ENCODE measurements at places on chromosomes 1 and 21.

- no peak for DNase-seq
Observed at GRCh38 chr1:247442164-247442563, 15.7 kb downstream of the OR2B11 start.

- no peak for DNase-seq
Observed at GRCh38 chr1:223116950-223117349, 26.1 kb downstream of the TLR5 start.

DNA sequence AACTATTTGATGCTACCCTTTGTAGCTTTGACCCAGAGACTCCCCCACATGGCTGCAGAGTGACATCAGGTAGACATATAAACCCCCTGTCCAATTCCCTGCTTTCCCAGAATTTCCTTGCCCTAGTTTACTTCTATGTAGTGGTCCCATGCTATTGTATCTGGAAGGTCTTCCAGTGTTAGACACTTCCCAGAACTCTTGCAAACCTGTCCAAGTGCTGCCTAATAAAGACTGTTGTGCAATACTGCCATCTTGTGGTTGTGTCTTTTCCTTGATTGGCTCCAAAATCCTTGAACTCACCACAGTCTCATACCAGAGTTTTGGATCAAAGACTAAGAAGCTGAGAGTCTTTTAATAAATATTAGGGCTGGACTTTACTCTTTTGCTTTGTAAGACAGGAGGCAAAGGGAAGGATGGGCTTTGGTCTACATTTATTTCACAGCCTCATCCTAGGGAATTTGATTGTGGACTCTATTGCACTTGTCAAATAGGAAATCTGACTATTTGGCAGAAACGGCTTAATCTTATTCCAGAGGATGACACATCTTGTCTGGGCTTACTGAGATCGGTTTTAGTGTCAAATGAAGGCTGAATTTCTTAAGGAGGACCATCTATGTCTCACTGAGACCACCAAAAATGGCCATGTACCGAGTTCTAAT lies 169.9 kb downstream of the LRRC7 start:
- DNase-seq: peak; percentile 23

- no peak for DNase-seq
Observed at GRCh38 chr1:156117414-156118176, 3.1 kb downstream of the LMNA start.

GRCh38 chr1:153366261-153366660 lies 8.6 kb downstream of the S100A9 start:
- no peak for DNase-seq

DNA sequence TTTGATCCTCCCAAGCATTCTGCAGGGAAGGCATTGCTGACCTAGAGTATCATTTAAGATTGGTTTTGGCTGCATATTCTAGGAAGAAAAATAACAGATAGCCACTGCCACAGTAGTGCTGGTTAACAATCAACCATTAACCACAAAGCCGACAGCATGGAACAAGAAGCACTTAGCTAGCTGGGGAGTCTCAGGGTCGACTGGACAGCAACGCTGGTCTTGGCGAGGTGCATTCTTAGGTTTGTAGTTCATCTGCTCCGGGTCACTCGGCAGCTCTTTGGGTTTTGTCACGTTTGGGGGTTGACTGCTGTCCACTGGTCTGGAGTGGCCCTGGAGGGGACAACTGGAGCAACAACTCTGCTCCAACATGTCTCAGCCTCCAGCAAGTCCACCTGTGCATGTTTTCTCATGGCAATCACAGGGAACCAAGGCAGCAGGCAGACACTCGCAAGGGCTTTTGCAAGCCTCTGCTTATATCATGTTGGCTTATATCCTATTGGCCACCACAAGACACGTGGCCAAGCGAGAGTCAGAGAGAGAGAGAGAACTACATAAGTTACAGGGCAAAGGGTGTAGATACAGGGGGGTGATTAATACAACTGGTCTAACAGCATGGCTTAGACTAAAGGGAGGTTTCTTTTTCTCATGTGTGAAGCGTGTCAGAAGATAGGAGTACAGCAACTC lies 99.5 kb downstream of the LACTBL1 start:
- DNase-seq: no peak

DNA sequence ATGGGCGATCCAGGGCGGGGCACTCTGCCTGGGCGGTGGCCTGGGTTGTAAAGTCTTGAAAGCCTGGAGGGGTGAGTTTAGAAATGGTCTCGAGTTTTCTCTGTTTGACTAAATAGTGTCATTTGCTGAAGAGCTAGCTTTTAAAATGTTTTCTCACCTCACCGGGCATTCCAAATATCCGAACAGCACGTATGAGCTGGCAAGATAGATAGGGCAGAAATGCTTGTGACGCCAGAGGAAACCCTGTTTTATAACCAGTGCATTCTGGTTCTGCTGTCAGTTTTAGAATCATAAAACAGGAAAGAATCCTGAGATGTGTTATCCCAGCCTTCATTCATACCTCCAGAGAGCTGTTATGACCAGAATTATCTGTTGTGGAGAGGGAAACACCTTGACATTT lies 725 bp downstream of the RTCA start:
- DNase-seq: no peak

DNA sequence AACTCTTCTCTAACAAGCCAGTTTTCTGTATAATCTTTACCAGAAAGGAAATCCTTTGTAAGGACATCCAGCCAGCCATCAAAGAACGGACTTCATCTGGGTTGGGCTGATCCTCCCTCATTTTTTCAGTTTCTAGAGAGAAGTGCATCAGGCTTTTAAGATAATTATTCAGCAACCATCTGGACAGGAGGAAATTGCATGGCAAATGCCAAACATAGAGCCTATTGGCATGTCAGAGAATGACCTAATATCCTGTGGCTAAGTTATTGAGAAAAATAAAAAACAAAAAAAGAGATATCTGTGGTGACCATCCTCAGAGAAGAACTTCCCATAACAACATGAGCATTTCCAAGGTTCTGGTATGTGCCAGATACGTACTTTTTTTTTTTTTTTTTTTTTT lies 74.9 kb upstream of the BEND5 start:
- no peak for DNase-seq

DNA sequence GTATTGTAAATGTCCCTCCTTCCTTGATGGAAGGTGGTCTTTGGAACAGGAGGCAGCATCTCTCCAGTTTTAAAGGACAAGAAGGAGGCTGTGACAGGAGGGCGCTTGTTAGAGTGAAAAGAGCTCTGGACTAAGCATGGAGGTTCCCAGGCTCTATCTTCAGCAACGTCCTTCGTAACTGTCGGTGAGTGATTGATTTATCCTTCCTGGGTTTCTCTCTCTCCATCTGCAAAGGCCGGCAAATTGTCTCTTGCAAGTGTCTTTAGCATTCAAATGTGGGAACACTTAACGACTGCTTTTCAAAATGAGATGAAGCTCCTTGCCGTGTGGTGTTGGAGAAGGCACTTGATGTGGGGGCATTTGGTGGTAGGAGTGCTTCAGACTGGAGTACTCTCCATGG lies 15.2 kb downstream of the S100A11 start:
- no peak for DNase-seq

DNA sequence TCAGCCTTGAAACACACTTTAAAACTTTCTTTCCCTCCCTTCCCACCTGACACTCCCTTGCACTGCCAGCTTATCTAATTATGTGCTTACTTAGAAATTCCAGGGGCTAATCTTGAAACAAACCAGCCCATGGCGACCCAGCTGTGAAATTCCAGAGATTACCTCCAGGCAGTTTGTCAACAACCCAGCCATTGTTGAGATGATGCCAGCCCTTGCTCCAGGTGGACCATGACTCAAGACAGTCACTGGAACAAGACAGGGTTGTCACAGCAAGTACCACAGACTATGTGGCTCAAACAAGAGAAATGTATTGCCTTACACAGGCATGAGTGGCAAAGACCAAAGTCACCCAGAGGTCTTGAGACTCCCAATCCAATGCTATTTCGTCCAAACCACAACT lies 7.9 kb downstream of the FYB2 start:
- DNase-seq: no peak

DNA sequence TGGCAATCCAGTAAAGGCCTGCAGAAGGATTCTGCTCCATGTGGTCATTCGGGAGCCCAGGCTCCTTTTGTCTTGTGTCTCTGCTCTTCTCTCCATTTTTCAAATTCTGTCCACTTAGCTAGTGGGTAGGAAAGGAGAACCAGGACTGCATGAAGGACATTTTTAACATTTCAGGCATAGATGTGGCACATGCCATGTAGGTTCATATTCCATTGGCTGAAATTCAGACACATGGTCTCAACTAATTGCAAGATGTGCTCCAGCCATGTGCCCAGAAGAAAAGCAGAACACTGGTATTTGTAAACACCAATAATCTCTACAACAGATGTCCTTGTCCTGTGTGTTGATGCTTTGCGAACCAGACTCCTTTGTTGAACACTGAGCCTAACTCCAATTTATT lies 85.2 kb upstream of the WLS start:
- no peak for DNase-seq

DNA sequence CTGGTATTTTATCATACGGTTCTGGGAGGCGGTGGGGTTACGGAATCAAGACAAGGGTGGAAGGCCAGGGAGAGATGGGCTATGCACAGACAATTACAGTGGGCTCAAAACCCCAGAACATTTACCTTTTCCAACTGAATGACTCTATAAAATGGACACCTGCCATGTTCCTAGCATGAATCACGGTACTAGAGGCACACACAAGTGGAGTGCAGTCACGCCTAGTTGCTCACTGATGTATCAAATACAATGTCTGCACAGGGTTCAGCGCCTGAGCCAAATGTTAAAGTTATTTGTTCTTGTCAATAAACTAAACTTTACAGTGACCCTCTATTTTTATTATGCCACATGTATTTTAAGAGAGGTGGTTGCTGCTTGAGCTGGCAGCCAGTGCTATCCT lies 121.4 kb downstream of the ATG4C start:
- no peak for DNase-seq

DNA sequence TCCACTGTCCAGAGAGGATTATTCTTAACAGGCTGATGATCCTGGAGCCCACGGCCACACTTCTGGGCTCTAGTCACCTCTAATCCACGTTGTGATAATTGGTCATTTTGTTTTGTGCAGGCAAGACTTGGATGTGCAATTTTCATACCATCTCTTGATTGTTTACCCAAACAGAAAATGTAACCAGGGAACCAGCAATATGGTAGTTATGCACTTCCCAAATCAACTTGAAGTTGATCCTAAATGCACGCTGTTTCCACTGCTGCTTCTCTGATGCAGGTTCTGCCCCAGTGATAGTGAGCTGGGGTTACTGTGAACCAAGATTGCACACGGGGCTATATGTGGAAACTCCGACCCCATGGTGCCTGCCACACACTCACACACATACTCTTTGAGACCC lies 14.7 kb upstream of the KCNJ15 start:
- no peak for DNase-seq

DNA sequence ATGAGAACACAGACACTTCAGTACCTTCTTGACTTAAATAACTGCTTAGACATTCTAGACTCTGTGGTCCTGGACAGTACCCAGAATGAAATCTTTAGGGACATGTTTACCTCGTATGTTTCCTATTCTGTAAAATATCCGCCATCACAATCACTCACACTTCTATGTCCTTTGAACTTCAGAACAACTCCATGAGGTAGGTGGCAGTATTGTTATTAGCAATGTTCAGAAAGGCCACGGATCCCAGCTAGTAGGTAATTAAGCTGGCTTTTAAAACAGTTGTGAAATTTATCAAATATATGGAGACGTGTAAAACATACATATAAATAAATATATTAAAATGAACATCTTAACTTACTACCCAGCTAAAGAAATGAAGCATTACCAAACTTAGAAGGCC lies 83.4 kb downstream of the CACHD1 start:
- no peak for DNase-seq

- no peak for DNase-seq
Observed at GRCh38 chr1:15958111-15958510, 17.8 kb downstream of the ZBTB17 start.

- no peak for DNase-seq
Observed at GRCh38 chr1:95380909-95381308, 146.9 kb downstream of the RWDD3 start.

DNA sequence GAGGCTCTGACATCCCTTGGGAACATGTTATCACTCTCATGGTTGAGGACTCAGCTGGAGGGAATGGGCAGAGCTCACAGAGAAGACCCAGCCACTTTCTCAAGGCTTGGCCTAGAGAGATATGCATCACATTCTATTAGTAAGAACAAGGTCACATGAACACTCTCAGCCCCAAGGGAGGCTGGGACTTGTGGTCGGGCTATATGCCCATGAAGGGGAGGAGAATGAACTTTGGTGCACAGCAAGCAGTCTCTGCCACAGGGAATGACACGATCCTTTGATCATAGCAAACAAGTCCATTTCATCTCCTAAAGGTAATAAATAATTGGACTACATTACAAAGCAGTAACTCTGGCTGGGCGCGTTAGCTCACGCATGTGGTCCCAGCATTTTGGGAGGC lies 105.7 kb downstream of the SYF2 start:
- DNase-seq: no peak

DNA sequence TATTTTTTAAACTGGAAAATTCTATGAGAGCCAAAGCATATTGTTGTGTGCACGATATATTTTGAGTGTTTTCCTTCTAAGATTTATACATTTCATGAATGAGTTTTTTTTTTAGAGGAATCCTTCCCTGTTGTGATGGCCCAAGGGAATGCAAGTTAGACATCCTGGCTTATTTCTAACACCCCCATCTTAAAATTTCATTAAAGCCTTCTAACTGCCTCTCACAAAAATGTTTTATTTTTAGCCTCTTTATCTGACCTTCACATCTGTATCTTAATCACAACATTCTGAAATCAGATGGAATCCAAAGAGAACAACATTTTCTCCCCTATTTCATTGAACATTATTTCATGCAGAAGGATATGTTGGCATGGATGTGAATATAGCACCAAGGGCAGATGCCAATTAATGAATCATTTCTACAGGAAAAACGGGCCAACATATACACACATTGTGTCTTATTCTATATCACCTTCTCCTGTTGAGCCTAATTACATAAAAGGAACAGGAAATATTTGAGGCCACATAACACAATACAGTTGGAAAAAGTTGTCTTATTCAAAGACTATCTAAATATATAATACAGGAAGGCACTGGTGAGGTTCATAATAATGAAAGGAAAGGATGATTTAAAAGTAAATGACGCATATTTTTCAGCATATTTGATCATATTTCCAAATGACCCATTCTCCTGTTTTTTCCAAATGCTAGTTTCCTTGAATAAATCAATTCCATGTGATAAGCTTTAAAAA lies 455.5 kb downstream of the TTLL7 start:
- DNase-seq: no peak

GRCh38 chr1:75274920-75275506 lies 140.8 kb downstream of the LHX8 start:
- no peak for DNase-seq

DNA sequence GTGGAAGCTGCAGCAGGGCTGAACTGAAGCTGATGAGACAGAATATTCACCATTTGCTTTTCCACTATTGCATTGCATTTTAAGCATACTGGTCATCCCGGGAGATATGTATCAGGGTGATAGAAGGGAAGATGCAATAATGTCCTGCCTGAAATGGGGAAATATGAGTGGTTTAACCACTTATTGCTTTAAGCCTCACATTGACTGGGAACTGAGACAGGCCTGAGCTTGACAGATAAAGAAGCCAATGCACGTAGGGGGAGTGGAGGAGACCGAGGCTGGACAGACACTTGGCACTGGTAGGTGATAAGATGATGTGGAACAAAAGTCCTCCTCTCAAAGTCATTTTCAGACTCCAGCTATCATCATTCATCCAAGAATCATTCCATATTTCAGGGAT lies 911.7 kb upstream of the NCAM2 start:
- no peak for DNase-seq

- DNase-seq: no peak
Observed at GRCh38 chr1:95438218-95438948, 204.4 kb downstream of the RWDD3 start.
